ENCODE measurements at places on chromosomes 16 and 17.

DNA sequence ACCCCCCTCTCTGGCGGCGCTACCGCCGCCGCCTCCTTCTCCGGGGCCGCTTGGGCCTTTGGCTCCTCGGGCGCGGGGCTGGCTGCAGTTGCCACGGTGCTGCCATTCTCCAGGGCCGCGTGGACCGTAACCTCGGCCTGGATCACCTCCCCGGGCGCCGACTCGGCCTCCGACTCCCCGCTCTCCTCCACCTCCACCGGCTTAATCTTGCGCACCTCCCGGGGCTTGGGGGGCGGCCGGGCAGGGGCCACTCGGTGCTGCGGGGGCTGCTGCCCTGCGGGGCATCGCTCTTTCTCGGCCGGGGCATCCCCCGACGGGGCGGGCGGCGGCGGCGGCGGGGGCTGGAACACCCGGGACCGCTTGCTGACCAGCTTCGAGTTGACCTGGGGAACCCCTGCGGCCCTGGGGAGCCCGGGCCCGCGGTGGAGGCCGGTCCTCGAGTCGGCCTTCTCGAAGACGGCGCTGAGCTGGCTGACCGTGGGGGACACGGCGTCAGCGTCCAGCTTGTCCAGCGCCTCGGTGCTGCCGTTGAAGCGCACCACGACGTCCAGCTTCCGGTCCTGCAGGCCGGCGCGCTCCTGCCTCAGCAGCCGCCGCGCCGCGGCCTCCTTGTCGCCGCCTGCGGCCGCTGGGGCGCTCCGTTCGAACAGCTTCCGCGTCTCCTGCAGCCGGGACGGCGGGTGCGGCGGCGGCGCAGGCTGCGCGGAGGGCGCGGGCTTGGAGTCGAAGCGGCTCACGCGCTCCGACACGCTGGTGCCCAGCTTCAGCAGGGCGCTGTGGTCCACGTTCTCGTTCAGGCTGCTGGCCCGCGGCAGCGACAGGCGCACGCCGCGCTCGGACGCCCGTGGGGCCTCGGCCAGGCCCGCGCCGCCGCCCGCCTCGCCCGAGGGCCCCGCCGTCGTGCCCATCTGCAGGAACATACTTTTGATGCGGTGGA lies 792 bp downstream of the PPP1R9B start:
- DNase-seq, result no peak

GRCh38 chr17:68513932-68514331 lies 1.7 kb downstream of the PRKAR1A start:
- no peak for DNase-seq

GRCh38 chr17:12664894-12665262 lies 812 bp upstream of the MYOCD start:
- DNase-seq, result no peak

- no peak for DNase-seq
Measured at GRCh38 chr16:49560004-49560830, 186.6 kb downstream of the C16orf78 start.

DNA sequence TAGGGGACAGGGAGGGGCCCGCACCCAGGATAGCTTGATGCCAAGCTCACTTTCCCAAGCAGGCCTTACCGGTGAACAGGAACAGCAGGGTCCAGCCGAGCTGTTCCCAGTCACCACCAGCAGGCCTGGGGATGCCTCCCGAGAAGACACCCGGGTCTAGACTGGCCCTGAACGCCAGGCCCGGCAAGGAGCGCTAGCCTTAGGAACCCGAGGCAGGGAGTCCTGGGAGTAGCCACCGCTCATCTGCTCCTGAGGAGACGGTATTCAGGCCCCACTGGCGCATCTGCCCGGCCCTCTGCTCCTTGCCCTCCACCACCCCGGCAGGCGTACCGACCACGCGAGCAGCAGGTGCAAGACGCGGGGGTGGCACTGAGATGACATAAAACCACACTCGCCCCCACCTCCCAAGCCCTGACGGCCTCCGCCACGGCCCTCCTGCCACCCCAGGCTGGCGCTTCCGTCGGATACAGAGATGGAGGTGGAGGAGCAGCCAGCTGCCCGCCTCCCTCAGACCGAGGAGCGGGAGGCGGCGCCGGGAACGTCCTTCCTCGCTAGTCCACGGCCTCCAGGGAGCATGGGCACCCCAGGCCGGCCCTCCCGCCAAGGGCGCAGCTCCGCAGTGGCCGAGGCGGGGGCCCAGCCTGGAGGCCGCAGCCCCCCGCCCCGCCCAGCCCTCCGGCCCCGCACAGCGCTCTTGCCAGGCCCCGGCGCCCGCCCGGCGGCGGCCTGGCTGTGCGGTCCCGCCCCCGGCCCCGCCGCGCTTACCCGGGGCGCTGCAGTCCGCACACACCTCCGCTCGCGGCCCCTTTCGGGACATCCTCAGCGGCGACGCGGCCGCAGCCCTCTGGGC lies 661 bp downstream of the GIT1 start:
- no peak for DNase-seq

DNA sequence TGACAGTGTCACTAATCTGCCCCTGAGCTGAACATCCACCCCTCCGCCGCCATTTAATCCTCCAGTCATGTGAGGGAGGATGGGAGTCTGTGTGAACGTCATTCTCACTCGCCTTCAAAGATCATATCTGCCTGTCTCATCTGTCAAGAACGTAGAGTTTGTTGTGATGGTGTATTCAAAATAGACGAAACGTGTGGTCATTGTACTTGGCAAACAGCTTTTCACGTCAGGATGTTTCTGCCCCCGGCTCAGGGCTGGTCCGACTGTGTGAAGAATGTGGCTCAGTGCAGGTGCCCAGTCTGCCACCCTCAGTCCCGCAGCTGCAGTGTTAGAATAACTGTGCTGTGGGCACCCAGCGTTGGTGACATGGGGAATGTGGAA lies 148.0 kb downstream of the KCNJ12 start:
- DNase-seq, result no peak

GRCh38 chr17:48649741-48650140 lies 23.6 kb upstream of the HOXB9 start:
- no peak for DNase-seq

- no peak for DNase-seq
Measured at GRCh38 chr17:68542698-68543463, 30.7 kb downstream of the PRKAR1A start.

- no peak for DNase-seq
Measured at GRCh38 chr17:73855720-73856333, 211.6 kb upstream of the SDK2 start.

- DNase-seq, result no peak
Measured at GRCh38 chr16:53089434-53090285, 34.9 kb downstream of the CHD9 start.

- peak; percentile 46 for DNase-seq
Measured at GRCh38 chr17:77734371-77735080, 224.0 kb upstream of the TNRC6C start.

- peak; percentile 83 for DNase-seq
Measured at GRCh38 chr17:57868007-57868909, 18.4 kb upstream of the MRPS23 start.

GRCh38 chr17:72560303-72561247 lies 439.8 kb downstream of the SOX9 start:
- no peak for DNase-seq

DNA sequence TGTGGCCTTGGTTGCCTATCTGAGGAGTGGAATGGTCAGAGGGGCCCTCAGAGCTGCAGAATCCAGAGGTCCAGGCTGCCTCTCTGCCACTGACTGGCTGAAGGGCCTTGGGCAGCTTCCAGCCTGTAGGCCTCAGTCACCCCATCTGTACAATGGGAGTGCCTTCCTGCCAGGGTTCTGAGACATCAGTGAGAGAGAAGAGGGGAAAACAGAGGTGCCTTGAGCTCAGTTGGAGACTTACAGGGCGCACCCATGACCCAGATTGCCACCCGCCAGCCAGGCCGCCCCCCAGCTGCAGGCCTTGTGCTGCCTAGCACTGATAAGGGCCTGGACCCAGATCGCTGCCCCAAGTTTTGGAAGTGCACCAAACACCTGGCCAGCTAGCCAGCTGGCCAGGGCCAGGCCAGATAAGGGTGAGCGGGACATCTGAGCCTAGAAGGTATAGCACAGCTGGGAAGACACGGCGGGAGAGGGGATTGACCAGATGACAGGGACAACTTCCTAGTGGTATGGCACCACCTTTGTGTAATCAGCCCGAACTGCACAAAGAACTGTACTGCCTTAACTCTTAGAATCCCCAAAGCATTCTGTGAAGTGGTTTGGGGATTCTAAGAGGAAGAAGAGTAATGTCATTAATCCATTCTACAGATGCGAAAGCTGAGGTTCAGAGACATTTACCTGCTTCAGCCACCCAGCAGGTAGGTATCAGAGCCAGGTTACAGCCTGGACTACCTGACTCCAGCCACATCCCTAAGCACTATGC lies 1.4 kb downstream of the SLC4A1 start:
- DNase-seq, result no peak

GRCh38 chr16:65782611-65783600 lies 583.6 kb upstream of the CDH5 start:
- peak; percentile 77 for DNase-seq

- DNase-seq, result no peak
Measured at GRCh38 chr16:52613508-52613907, 66.6 kb upstream of the TOX3 start.

DNA sequence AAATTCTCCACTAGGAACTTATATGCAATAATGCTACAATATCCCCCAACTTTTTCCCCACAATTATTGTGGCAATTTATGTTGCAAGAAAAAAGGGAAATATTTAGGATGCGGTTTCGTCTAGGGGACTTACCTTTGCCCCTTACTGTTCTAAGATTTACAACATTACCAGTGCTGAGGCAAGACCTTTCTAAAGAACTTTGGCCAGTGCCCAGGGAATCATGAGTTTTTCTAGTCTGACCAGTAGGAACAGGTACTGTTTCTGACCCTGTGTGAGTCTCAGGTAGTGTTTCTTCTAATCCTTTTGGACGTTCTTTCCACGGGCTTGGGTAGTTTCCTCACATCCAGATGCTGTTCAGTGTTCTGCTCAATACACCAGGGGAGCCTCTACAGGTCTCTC lies 373.7 kb downstream of the HAPSTR1 start:
- DNase-seq, result no peak

DNA sequence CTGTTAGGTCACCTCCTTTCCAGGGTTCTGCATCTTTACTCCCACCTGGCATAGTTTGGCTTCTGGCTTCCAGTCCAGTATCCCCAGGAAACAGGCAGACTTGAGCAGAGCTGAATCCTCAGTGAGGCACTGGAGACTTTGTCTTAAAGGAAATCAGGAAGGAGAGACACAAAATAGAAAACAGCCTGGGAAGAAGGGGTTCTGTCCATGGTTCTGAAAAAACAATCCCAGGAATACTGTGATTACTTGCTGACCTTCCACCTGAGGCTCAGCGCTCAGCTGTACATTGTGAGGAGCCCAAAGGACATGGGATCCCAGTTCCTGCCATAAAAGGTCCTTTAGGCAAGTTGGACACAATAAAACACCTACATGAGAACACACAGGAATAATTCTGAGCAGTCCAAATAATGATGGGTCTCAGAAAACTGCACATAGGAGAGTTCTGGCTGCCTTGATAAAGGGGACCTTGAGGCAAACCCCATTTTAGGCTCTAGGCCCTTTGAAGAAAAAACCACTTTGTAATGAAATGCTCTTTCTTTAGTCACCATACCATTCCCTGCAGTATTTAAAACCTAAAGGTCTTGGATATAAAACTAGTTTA lies 81.4 kb upstream of the CRHR1 start:
- DNase-seq, result peak; percentile 5

DNA sequence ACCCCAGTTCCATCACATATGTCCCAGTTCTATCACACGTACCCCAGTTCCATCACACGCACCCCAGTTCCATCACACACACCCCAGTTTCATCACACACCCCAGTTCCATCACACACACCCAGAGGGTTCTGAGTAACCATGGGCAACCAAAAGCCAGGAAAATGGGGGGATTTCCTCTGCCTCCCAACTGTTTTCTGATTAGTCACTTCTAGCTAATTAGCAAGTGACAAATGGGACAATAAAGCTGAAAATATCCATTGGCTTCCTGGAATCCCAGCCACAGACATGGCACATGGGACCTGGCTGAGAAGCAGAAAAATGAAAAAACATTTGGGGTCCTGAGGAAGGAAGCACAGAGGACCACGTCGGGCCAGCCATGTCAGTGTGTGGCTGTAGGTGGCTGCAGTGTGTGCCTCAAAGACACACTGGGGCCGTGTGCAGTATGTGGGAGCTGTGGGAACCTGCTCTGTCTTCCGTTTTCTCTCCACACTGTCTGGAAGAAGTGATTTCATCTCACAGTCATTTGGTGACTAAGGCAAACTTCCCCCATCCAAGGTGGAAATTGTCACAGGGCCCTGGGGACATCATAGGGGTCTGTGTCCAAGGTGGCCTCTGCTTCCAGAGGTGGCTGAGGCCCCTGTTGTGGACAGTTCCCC lies 106.7 kb downstream of the CMIP start:
- DNase-seq, result no peak

DNA sequence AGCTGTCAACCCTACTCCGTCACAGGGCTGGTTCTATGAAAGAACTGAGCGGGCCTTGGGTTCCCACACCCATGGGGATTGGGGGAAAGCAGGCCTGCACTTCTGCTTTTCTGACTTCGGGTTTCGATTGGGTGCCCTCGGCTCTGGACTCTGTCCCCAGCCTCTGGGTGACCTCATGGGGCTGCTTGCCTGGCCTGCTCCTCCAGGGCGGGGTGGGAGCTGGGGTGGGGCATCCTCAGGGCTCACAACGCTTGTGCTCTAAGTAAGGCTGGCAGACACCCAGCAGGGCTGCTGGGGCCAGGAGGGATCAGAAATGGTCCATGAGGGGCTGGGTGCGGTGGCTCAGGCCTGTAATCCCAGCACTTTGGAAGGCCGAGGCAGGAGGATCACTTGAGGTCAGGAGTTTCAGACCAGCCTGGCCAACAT lies 19.2 kb downstream of the ARHGAP27 start:
- no peak for DNase-seq

DNA sequence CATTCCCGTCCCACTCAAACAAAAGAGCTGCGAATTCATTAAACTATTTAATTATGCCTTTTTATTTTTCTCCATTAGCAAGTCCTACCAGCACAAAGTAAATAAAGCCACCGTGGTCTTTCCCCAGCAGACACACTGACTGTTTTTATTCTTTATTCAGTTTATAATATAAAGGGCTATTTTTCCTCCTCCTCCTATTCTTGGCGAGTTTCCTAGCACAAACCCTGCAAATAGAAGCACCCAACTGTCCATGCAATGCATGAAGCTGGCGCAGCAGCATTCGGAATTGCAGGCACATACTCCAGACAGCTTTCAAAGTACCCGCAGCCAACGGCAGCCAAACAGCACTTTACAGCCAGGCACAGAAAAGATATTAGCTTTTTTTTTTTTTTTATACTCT lies 583.4 kb upstream of the PSMD7 start:
- no peak for DNase-seq

DNA sequence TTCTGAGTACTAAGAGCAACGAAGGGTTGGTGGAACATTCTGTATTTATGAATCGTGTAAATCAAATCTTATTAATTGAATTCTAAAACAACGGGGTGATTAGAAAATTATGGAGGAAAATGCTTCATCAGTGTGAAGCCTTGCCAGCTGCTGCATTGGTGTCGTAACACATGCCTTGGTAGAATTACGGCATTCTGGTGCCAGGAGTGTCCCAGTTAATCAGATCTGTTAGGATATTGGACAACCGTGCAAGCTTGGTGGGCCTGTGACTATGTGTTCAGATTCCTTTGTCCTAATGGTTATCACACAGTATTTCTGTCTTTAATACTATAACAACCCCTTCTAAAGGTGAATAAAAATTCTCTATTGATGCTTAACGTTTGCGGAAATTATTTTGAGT lies 44.2 kb upstream of the TANC2 start:
- no peak for DNase-seq

- no peak for DNase-seq
Measured at GRCh38 chr16:53453928-53454327, 19.7 kb downstream of the RBL2 start.

- DNase-seq, result no peak
Measured at GRCh38 chr16:1762196-1762878, 9.0 kb downstream of the NME3 start.

Data from fibroblast of skin of left quadriceps (primary cell).